Right kidney (tissue), 9 donors: ENCODE measurements at places on chromosomes 2 and 18.

DNA sequence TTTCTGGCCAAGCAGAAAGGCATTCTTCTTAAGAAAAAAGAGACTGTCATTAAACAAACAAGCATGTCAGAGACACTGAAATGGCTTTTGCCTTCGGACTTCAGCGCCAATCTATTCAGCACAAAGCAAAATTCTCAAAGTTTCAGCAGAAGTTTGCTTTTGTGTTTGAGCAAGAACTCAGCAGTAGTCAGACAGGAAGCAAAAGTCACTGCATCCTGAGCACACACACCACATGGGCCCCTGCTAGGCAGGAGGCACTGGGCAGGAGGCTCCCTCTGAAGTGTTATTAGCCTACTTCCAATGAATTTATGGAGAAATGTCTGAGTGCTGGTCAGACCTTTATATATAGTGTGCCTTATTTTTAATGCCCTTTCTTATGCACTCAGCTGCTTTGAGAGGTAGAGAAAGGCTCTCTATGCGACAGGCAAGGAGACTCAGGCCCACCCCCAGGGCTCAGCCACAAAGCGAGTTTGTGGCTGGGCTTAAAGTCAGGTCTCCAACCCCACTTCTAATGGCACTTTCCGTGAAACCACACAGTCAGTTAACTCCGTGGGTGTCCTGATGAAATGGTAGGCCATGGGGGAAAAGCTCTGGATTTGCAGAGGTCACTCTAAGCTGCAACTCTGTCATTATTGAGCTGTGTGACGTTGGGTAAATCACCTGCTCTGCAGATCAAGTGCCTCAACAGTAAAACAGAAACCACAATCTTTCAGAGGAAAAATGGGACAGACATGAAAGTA, 161.0 kb upstream of the TMEM200C start:
- DNase-seq: no peak

GRCh38 chr18:22641958-22642357, 224.2 kb upstream of the CTAGE1 start:
- DNase-seq: no peak

- DNase-seq: no peak
These were observed 227.4 kb downstream of the AGPS start for GRCh38 chr2:177619986-177620385.

DNA sequence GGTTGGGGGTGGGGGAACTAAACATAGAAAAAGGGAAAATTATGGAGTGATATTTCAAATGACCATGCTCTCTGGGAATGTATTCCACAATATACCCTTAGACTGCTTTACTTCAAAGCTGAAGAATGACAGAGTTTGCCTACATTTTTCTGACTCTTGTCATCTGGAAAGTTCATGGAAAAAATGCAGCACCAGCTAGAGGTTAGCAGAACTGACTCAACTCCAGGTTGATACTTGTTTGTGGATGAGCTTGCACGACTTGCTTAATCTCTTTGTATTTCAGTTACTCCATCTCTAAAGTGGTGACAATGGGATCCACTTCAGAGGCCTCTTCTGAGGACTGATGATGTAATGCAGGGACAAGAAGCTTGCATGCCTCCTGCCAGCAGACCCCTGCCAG, 824.0 kb upstream of the ID2 start:
- DNase-seq: no peak

GRCh38 chr2:88811233-88811632, 119.8 kb downstream of the RPIA start:
- DNase-seq: no peak

GRCh38 chr2:184004948-184005672, 593.2 kb upstream of the ZNF804A start:
- no peak for DNase-seq

DNA sequence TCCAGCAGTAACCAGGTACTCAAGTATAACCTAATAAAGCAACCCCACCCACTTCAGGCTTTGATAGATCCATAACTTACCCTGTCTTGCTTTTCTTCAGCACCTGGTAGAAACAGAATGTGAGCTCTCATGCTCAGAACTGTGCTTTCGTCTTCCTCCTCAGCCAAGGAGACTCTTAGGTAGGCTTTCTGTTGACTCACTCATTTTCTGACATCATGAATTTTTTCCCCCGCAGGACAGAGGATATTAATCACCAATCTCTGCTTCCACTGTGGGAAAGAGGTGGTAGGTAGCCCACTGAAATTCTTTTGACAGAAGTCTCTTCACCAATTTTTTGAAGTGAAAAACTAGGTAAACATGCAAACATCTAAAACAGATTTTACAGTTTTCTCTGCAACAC, 241.2 kb upstream of the KCNJ3 start:
- no peak for DNase-seq

DNA sequence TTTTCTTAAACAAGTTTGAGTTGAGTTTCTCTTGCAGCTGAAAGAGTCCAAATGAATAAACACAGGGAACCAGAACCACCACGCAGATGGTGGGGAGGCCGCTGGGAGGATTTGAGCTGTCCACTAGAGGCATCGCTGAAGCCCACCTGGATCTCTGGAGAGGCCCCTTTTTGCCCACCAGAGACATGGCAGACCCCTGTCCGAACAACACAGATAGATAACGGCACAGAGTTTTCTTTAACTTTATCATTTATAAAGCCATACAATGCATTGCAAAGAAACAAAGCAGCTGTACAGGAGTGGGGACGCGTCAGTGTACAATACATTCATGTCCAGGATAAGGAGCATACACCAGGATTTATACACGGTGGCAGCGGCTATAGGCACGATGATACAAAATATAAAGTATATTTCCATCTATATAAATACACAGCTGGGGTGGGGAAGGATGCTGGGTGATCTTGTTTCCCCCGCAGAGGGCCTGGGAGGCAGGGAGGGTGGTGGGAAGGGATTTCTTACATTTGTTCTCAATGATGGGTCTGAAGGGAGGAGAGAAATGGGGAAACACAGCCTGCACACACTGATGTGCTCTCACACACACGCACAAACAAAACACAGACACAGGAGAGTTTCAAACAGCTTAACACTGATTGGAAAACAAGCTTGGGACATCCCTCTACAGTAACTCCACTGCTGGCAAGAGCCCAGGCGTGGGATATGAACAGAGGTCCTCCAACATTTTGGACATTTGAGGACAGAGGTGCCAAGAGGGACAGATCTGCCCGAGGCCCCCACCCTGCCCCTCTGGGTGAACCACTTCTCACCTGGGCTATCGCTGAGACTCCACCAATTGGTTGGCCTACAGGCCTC, 203.0 kb downstream of the TNS1 start:
- no peak for DNase-seq
